ENCODE measurements at places on chromosomes 12 and 14.

- peak; percentile 64 for DNase-seq
Observed at GRCh38 chr14:50560931-50561285, 963 bp downstream of the ATL1 start.

DNA sequence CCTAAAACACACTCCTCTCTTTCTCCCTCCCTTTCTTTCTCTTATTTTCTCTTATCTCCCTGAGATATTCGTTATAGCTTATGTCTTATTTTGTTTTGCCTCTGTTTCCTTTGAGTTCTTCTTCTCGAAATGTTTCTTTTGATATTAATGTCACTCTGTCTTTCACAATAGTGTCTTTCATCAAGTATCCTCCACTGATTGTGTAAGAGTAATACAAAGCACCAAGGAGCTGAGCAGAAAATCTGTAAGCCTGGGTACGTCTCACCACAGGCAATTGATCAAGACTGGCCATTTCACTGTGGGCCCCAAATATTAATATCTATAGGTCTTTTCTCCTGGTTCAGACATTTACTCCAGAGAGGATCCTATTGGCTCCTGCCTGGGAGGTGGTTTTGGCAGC lies 4.8 kb upstream of the LYZ start:
- DNase-seq = no peak

GRCh38 chr12:118307069-118307954 lies 65.4 kb downstream of the TAOK3 start:
- DNase-seq = peak; percentile 26

GRCh38 chr12:122980183-122981035 lies at the start of gene ARL6IP4:
ARL6IP4 (plus strand) TSS chr12:122980681; CDS start chr12:122981140, 459 bp downstream.
- DNase-seq = peak; percentile 64

- peak; percentile 40 for DNase-seq
Observed at GRCh38 chr12:21656905-21657325, 727 bp downstream of the LDHB start.

- no peak for DNase-seq
Observed at GRCh38 chr12:26471560-26471959, 276.2 kb downstream of the SSPN start.

Measured in stimulated activated CD4-positive, alpha-beta T cell treated with anti-CD3 and anti-CD28 coated beads, Interleukin-12 subunit alpha, Interleukin-12 subunit beta, amount 100 ng/mL, for 4 hours (primary cell).